ENCODE measurements at places on chromosomes 3 and 15. TPM values are rescaled to one million over a fixed set of nuclear protein-coding genes. Genes with fewer than 3 reads are reported as not detected.
A peak's percentile ranks its signal among the peaks of the same experiment; 100 is the strongest.

DNA sequence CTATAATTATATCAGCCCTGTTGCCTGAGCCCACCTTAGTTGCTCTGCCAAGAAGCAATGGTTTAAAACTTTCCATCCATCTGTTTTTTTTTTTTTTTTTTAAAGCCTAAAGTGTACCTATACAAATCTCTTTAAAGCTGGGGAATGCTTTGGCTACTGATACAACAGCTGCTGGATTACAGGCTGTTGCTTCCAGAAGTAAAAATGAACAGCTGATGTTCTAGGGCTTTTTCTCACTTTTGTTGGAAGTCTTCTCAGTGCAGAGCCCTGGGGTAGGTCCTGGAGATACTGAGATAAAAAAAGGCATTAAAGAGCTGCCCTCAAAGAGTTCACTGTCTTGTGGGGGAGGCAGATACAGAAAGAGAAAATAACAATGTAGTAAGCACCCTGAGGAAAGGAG, 218.1 kb downstream of the NLGN1 start:
- H3K27ac ChIP-seq: no peak overlapping the region
- no peaks in the 10 kb centered on the region for H3K36me3 ChIP-seq
- DNase-seq: no peak
- H3K4me3 ChIP-seq: no peak overlapping the region
- no peaks in the 10 kb centered on the region for H3K27me3 ChIP-seq

- no peaks in the 10 kb centered on the region for H3K36me3 ChIP-seq
- no peak for DNase-seq
- no peak overlapping the region for H3K27ac ChIP-seq
- H3K4me3 ChIP-seq: no peak overlapping the region
Measured at GRCh38 chr3:25945836-25946235, 155.9 kb downstream of the OXSM start.

DNA sequence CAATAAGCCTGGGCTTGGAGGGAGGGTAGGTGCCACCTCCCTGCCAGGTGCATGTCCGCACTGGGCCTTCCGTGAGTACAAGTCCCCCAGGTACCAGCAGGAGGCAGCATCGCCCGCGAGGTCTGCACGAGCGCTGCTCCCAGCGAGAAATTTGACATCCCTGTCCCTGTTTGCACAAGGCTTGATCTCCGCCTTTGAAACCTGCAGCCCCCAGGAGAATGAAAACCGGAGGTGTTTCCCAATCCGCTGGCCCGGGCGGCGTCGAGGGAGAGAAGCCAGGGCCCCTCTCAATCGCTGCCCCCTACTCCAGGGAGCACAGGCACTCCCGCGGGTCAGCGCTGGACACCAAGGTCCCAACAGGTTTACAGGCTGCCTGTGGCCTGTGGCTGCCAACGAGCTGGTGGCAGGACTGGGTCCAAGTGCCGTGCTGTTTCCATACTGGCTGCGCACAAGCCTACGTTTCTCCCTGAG, 961 bp downstream of the HAPLN3 start:
- no peaks in the 10 kb centered on the region for H3K36me3 ChIP-seq
- H3K27me3 ChIP-seq: no peaks in the 10 kb centered on the region
- peak overlapping the region; percentile 43 for H3K4me3 ChIP-seq
- peaks cover 15% of the 10 kb centered on the region for H3K4me1 ChIP-seq
- no peak overlapping the region for H3K27ac ChIP-seq
- peak; percentile 69 for DNase-seq

Gene CLDN16
- total RNA-seq: 0.55 TPM

GRCh38 chr3:13475871-13476590, 4.1 kb upstream of the HDAC11 start:
- H3K36me3 ChIP-seq: no peaks in the 10 kb centered on the region
- no peak overlapping the region for H3K27ac ChIP-seq
- H3K4me3 ChIP-seq: no peak overlapping the region
- DNase-seq: no peak
- peaks cover 5% of the 10 kb centered on the region for H3K4me1 ChIP-seq

DNA sequence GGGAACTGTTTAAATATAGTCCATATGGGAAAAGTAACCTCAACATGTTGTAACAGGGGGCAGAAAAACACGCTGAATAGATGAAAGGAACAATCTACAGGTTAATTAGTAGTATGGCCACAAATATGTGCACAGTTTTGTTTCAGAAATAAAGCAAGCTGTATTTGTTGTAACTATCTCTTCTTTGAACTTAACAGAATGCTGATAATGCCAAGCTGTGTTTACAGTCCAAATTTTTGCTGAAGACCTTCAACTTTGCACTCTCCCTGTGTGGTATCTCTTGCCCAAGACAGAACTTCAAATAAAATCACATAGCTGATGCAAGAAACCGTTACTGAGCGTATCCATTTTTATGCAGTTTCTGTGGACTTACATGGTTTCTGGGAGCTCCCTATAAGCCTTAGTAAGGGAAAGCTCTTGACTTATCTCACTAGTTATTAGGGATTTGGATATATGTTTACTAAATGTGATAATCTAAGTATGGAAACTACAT, 425.4 kb upstream of the TPRG1 start:
- no peak for DNase-seq
- no peak overlapping the region for H3K27ac ChIP-seq
- H3K27me3 ChIP-seq: no peaks in the 10 kb centered on the region
- no peaks in the 10 kb centered on the region for H3K36me3 ChIP-seq
- H3K4me3 ChIP-seq: no peak overlapping the region
- peaks cover 6% of the 10 kb centered on the region for H3K4me1 ChIP-seq

DNA sequence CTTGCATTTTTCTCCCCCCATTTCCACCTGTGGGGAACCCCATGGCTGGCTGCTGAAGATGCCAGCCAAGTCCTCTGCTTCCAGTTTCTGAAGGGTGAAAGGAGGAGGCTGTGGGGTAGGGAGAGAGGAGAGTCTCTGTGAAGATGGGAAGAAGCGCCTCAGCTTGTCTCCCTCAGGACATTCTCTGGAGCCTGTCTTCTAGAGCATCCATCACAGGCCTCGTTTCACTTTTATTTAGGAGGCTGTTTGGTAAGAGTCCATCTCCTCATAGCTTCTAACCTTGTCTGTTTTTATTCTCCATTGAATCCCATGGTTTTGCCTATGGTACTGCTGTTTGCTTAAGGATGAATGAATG, 8.8 kb upstream of the LCTL start:
- H3K36me3 ChIP-seq: no peaks in the 10 kb centered on the region
- H3K4me1 ChIP-seq: no peaks in the 10 kb centered on the region
- H3K4me3 ChIP-seq: no peak overlapping the region

- no peaks in the 10 kb centered on the region for H3K27me3 ChIP-seq
- H3K4me3 ChIP-seq: no peak overlapping the region
- H3K27ac ChIP-seq: no peak overlapping the region
- H3K4me1 ChIP-seq: peaks cover 5% of the 10 kb centered on the region
Measured at GRCh38 chr3:44682182-44682896, 30.1 kb upstream of the ZNF502 start.

Gene ADAMTS7
- 11.6 TPM for total RNA-seq

GRCh38 chr15:60690350-60690961, 211.5 kb upstream of the ICE2 start:
- peaks cover 2% of the 10 kb centered on the region for H3K4me1 ChIP-seq
- no peaks in the 10 kb centered on the region for H3K36me3 ChIP-seq
- no peaks in the 10 kb centered on the region for H3K27me3 ChIP-seq
- H3K4me3 ChIP-seq: no peak overlapping the region
- DNase-seq: no peak
- H3K27ac ChIP-seq: no peak overlapping the region

DNA sequence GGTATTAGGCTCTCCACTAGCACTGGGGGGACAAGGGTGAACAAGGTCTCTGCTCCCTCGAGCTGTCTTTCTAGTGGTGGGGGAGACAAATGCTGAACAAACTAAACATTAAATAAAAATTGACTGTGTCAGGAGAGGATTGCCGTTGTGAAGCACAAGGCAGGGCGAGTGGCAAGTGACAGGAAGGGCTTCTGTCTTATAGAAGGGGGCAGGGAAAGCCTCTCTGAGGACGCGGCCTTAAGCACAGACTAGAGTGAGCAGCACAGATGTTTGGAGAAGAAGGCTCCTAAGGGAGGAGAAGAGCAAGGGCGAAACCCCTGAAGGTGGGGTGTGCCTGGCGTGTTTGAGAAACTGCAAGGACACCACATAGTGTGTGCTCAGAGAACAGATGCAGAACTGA, 50.9 kb upstream of the ATP2B2 start:
- DNase-seq: no peak
- no peaks in the 10 kb centered on the region for H3K36me3 ChIP-seq
- H3K4me3 ChIP-seq: no peak overlapping the region
- H3K4me1 ChIP-seq: no peaks in the 10 kb centered on the region

GRCh38 chr3:108623504-108623903, 34.0 kb downstream of the DZIP3 start:
- no peak for DNase-seq
- H3K27ac ChIP-seq: no peak overlapping the region
- H3K36me3 ChIP-seq: no peaks in the 10 kb centered on the region
- H3K4me3 ChIP-seq: no peak overlapping the region
- H3K27me3 ChIP-seq: no peaks in the 10 kb centered on the region
- no peaks in the 10 kb centered on the region for H3K4me1 ChIP-seq

Gene GOLGA6L4
- 11.8 TPM for total RNA-seq

All from testis (tissue), 5 donors.